ENCODE measurements at places on chromosomes 2 and 18.

DNA sequence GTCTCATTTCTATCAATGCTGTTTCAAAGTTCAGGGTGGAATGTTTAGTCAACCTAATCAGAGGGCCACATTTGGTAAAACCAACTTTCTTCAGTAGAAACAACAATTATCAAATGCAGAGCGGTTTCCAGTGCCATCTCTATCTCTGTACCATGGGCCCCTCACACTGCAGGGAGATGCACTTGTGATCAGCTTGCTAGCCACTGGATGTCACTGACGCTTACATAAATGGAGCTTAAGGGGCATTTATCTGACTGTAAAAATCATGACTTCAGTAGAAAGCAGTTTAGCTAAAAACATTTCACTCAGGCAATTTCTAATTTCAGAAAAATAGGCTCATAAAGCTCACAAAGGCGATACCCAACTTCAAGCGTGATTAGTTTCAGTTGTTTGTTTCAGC is 678.0 kb downstream of the ZEB2 start:
- DNase-seq: no peak

- DNase-seq: no peak
Observed at GRCh38 chr2:118078734-118079133, 9.5 kb upstream of the INSIG2 start.

GRCh38 chr2:162403884-162404283 is 60.0 kb downstream of the GCA start:
- DNase-seq: no peak

DNA sequence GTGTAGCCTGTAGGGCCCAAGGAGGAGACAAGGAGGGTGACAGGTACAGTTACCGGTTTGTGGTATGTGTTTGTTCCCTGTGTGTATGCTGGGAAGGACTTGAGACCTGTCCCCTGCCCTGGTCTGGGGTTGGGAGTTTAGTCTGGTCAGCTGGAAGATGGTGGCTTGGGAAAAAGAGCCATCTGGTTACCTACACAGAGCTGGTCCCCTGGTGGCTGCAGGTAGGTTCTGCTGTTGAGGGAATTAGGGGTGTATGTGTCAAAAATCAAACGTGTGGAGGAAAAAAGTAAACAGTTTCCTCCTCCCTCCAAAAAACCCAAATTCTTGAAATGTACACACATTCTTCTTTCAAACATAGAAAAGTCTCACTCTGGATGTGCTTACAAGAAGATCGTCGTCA is 24.3 kb downstream of the PTMA start:
- no peak for DNase-seq

- no peak for DNase-seq
Observed at GRCh38 chr2:239472235-239472775, 71.5 kb upstream of the HDAC4 start.

GRCh38 chr18:23619388-23619881 is 33.1 kb upstream of the NPC1 start:
- DNase-seq: peak; percentile 15

- DNase-seq: peak; percentile 53
Observed at GRCh38 chr2:236568068-236568921, 1.3 kb upstream of the ACKR3 start.

- DNase-seq: no peak
Observed at GRCh38 chr2:43541165-43541564, 54.7 kb downstream of the THADA start.

- no peak for DNase-seq
Observed at GRCh38 chr2:204050681-204051080, 114.1 kb downstream of the ICOS start.

GRCh38 chr2:165584126-165584654 is 114.7 kb downstream of the CSRNP3 start:
- DNase-seq: no peak

DNA sequence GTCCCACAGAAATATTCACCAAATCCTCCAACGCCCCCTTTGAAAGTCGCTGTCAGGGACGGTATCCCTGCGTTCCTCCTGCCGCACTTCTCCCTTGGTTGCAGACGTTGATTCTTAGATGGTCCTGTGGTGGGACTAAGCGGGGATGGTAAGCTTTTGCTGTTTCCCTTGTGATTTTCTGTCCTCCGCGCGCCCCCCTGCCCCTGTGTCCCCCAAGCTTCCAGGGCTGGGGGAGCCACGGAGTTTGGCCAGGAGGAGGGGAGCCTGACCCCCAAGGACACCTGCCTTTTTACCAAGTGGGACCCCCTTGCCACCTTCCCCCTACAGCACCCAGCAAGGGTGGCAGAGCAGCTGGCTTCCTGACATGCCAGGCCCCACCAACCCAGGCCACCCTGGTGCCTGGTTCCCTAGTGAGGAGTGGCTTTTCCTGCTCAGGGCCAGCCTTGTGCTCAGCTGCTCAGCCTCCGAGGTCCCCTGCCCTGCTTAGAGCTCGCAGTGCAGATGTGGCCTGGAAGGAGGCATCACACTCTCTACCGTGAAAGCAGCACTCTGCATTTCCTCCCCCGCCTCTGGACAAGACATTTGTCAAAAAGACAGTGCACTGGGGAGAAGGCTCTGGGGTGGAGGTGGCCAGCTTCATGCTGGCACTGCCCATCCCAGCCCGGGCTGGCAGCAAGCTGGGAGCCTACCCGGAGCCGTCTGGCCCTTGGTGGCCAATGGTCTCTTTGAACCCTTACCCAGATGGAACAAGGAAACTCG is 49.4 kb downstream of the TWIST2 start:
- DNase-seq: no peak

GRCh38 chr2:64329848-64330247 is 124.1 kb upstream of the LGALSL start:
- DNase-seq: no peak

- DNase-seq: no peak
Observed at GRCh38 chr2:217877866-217878265, 124.9 kb downstream of the TNS1 start.

GRCh38 chr2:179917272-179917671 is 55.9 kb upstream of the ZNF385B start:
- DNase-seq: no peak

DNA sequence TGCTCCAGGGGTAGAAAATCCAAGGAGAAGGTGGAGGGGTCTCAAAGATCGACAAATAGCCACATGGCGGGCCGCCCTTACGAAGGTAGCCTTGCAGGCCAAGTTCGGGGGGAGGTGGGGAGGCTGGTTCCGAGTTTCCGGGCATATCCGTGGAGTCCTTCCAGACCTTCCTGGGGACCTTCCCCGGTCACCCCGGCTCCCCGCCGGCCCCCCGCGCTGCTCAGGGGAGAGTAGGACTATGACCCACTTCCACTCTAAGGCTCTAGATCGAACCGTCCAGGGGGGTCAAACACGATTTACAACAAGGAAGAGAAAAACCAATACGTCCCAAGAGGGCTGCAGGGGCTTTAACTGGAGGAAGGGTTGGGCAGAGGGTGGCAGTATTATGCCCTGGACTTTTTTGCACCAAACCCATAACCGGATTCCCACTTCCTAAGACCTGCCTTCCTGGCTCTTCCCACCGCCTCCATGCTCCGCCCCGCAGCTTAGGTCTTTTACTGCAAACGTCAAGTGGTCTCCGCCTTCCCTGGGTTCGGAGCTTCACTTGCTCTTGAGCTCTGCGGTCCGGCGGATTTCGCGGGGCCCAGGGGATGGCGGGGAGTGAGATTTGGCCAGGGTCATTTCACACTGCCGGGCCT is 779 bp upstream of the LYPD6 start:
- no peak for DNase-seq

GRCh38 chr2:192007581-192008228 is 160.8 kb upstream of the CAVIN2 start:
- DNase-seq: no peak

DNA sequence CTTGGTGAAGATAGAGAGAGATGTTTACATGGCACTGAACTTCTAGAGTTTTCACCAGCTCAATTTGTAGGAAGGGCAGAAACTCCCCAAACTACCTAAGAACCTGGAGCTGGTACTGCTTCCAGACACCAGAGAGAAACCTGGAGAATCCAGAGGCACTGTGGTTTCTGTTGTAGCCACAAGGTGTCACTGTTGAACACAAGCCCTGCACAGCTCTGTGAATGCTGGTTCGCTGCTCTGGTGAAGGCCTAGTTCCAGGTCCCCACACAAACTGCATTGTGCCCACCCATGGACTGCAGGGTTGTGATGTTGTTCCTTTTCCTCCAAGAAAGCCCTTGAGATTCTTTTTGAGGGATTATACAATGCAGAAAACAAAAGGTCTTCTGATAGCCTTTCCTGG is 150.5 kb upstream of the HS6ST1 start:
- DNase-seq: no peak

DNA sequence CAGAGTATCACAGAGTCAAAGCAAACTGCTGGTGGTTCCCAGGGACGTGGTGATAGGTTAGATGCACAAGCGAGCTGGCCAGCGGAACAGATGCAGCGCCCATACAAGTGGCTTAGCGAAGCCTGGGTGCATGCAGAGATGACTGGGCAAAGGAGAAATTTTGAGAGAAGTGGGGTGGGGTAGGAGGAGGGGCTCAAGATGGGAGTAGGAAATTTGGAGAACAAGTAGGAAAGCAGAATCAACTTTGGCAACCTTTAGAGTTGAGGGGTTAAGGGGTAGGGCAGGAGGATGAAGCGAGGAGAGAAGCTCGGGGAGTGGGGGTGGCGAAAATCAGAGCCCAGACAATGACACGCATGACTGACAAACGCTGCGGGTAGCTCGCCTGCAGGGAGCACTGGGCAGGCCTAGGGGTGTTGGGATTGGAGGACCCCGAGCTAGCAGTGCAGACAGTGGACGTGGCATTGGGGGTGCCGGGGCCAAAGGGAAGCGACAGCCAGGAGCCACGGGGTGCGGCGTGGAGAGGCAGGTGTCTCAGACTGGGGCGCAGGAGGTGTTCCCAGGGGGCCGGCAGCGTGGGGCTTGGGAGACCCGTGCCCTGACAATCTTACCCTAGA is 431 bp downstream of the FAM98A start:
- peak; percentile 77 for DNase-seq

GRCh38 chr2:205405194-205405593 is 277.1 kb upstream of the NRP2 start:
- no peak for DNase-seq

DNA sequence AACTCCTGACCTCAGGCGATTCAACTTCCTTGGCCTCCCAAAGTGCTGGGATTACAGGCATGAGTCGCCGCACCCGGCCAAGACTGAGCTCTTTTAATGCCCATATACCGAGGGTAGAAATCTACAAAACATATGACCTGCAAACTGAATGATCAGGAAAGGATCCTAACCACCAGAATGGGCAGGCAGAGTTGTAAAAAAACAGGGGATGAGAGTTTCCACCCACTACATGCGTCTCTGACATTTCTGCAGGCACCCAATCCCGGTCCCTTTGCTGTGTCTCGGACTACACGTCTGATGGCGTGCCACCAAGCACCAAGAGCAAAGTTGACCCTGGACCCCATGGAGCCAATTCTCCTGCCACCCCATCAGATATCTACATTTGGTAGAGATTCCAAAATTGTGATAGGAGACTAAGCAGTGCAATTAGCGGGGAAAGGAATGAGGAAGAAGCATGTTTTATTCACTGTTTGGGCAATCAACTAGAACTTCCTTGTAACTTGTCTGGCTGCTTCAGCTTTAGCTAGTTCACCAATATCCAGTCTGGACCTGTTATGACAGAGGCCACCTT is 74.1 kb downstream of the ATP8B1 start:
- no peak for DNase-seq

GRCh38 chr2:64426183-64426952 is 27.6 kb upstream of the LGALSL start:
- no peak for DNase-seq

DNA sequence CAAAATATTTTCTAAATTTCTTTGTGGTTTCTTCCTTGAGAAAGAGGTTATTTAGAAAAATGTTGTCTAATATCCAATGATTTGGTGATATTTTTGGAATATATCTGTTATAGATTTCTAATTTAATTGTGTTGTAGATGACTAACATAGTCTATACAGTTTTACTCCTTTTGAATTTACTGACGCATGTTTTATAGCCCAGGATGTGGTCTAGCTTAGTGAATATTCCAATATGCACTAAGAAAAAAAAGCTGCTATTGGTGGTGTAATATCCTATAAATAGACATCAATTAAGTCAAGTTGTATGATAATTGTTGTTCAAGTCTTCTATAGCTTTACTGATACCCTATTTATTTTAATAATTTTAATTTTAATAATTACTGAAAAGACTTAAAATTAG is 240.6 kb upstream of the CYP26B1 start:
- no peak for DNase-seq

DNA sequence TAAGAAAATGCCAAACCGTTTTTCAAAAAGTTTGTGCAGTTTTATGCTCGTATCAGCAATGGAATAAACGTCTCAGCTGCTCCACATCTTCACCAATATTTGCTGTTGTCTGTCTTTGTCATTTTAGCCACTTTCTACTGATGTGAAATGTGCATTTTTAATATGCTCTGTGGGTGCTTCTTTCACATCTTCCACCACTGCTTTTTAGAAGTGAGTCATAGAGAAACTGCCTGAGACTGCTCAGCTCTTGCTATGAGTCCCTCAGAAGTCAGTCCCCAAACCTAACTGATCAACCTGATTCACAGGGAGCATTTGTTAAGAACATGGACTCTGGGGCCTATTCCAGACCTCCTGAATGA is 41.0 kb upstream of the EPC2 start:
- peak; percentile 45 for DNase-seq

GRCh38 chr2:232880764-232881351 is 10.8 kb downstream of the SNORC start:
- DNase-seq: no peak

GRCh38 chr2:184372484-184372883 is 225.8 kb upstream of the ZNF804A start:
- DNase-seq: no peak

DNA sequence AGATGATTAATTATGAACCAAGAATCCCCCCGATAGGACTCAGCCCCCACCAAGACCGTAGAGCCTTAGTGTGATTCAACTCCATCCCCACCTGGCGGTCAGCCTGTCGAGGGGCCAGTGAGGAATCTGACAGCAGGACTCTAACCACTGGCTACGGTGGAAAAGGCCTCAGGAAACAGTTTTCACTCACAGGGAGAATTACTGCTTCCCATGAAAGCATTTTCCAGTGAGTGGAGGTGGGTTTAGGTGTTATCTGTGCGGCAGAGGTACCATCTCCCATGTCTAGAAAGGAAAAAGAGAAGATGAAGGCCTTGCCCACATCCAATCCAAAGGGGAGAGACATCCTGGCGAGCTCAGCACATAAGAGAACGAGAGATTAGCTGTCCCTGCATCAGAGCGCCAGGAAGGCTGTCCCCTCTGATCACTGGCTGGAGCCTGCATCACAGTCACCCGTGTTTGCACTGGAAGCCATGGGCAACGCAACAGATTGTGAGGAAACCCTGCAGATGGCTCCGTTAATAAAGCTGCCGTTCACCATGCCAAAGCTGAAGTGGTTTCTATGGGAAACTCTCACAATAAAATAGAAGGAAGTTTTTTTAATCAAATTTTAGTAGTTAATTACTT is 22.3 kb downstream of the COX7A2L start:
- no peak for DNase-seq

- DNase-seq: no peak
Observed at GRCh38 chr2:111227716-111228141, 107.0 kb downstream of the BCL2L11 start.

Measured in activated CD4-positive, alpha-beta memory T cell treated with anti-CD3 and anti-CD28 coated beads for 36 hours (primary cell).